ENCODE measurements at places on chromosomes 16 and 17. TPM values are rescaled to one million over a fixed set of nuclear protein-coding genes. Genes with fewer than 3 reads are reported as not detected.

Gene NPIPA7
- total RNA-seq = 2.7 TPM

Gene RHBDF2
- 18.9 TPM for total RNA-seq

Gene REXO5
- total RNA-seq = 2.3 TPM

Gene NTN3
- 0.65 TPM for total RNA-seq

Gene QPRT
- total RNA-seq = 22.0 TPM

Gene ESRP2
- 0.32 TPM for total RNA-seq

Gene TAT
- not detected for total RNA-seq

Gene FAM20A
- total RNA-seq = 9.0 TPM

Gene CACNA1H
- 7.1 TPM for total RNA-seq

Gene OTOP3
- not detected for total RNA-seq

Gene MT1F
- 6.7 TPM for total RNA-seq

Gene TNRC6C
- 21.1 TPM for total RNA-seq

Gene BTBD17
- not detected for total RNA-seq

Gene GRAP
- total RNA-seq = 1.6 TPM

Gene PRAC1
- not detected for total RNA-seq

Gene IL17C
- total RNA-seq = not detected

Gene AANAT
- total RNA-seq = not detected

GRCh38 chr17:72346306-72346705 is 225.5 kb downstream of the SOX9 start:
- DNase-seq = no peak

- no peak for DNase-seq
Measured at GRCh38 chr16:21626659-21627277, 25.6 kb downstream of the IGSF6 start.

- no peak for DNase-seq
Measured at GRCh38 chr17:39747745-39748144, 10.0 kb downstream of the GRB7 start.

DNA sequence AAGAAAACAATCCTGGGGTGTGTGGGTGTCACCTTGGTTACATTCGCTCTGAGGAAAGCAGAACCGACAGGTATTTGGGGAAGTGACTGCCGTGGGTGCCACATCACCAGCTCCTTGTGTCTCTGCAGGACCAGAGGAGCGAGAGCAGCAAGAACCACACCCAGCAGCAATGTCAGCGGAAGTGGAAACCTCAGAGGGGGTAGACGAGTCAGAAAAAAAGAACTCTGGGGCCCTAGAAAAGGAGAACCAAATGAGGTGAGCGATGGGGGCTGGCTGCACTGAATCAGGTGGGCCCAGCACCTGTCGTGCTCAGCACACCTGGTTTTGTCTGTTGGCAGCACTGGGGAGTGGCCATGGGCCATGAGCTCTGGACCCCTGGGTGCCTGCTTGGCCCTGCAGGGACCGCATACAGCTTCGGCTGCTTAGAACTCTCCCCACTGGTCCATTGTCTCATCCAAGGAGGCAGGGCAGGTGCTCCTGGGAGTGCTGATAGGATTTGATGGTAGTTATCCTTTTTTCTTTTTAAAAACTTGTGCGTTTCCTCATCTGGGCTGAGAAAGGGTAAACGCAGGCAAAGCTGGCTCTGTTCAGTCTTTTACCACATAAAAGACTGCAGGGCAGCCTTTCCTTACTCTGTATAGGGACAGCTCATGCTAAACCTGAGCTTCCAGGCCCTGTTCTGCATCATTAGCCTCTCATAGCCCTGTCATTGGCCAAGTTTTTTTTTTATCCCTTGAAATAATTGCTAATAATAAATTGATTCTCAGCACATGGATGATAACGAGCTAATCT is 29.4 kb downstream of the HMOX2 start:
- DNase-seq = no peak

DNA sequence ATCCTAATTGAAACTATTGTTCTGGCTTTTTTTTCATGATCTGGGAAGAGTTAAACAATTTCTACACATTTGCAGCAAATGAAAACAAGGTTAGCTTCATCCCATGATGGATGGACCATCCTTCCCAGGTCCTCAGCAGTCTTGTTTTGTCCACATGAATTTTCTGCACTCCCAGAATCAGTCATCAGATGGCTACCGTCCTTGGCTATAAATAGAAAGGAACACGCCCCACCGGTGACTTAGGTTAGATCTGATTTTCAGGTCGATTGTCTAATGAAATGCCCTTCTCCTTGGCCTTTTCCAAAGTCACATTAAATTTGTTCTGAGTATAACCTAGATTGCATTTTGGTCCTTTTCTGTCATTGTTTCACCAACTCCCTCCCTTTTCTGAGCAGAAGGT is 41.4 kb upstream of the NOL11 start:
- DNase-seq = no peak

DNA sequence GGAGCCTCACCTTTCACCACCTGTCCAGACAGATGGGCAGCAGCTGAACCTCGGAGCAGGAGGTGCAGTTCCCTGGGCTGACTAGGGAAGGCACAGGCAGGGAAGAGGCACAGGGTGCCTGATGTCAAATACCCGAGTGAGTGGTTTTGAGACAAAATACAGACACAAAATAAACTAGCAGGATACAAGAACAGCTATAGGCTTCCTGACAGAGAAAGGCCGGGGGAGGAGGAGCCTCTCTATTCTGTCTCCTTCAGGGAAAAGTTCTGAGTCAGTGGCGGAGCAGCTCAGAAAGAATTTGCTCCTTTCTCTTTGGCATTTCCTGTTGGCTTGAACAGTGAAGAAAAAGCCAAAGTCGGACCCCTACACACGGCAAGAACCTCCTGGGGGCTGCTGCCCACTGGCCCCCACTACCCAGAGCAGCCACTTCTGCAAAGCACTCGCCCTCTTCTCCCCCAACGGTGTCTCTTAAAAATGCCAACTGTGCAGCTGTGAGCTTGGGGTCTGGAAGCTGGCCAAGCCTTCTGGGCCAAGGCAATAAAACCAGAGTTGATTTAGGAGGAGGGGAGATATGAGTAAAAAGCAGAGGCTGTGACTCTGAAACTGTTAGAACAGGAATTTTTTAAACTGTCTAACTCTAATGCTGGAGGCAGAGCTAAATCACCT is 14.4 kb upstream of the FAAP100 start:
- peak; percentile 75 for DNase-seq

- DNase-seq = peak; percentile 53
Measured at GRCh38 chr17:74354123-74354522, 7.5 kb downstream of the BTBD17 start.

- DNase-seq = no peak
Measured at GRCh38 chr17:79748295-79749099, 17.8 kb downstream of the ENPP7 start.

DNA sequence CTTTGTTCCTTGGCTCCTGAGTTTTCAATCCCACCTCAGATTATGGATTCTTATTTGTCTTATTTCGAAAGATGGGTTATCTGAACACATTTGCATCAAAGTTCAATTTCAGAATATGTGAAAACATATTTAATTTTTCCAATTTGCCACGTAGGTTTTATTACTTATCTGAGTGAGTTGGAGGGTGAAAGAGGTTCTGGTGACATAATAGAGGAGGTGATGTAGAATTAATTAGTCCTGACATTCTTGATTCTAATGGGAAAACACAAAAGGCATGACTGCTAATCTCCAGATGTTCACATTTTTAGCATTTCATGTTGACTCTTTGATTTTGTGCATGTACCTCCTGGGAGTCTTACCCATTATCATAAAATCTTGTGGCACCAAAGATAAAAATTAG is 9.1 kb downstream of the TOM1L1 start:
- DNase-seq = no peak

DNA sequence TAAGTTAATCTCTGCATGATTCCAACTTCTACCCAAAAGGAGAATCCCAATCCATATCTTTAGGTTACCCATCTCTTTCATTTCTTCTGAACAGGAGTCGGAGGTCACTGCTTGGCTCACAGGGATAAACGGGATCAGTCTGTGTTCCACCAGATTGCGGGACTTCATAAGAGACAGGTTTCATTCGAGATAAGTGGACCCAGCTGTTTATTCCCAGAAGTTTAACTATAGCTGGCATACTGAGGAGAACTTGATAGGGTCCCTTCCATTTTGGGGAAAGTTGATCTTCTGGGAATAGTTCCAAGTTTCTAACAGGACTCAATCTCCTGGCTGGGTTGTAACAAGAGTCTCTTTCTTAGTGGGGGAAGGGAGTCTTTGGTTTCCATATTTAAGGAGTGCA is 45.4 kb upstream of the ARL4D start:
- no peak for DNase-seq

DNA sequence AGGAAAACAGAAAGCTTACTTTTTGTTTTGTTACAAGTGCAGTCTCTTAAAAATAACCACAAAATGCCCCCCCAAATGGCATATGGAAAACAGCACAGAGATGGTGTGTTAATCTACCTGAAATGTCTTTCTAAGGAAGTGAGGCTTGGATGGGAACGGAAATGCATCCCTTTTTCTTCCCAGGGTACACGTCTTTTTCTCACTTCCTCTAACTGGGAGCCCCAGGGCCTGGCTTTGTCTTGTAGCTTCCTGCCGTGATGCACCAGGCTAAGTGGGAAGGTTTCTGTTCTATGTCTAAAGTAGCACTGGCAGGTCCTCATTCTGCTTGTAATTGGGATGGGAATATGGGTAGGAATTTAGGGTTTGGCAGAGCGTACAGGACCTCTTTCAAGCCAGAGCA is 52.5 kb upstream of the CACNG3 start:
- no peak for DNase-seq

DNA sequence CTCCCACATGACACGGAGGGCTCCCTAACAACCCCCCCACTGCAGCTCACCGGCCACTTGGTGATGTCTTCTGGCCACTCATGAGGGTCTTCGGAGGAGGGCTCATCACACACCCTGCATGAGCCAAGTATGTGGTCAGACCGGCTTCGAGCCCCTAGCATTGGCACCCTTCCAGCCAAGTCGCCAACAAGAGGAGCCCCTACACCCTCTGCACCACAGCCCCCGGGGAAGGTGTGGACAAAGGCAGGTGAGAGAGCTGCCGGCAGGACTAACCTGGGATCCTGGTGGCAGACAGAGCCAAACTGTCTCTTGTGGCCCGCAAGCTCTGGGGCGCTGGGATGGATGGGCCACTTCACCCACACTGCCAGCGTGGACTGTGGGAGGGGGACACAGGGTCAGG is 6.5 kb downstream of the SNRNP25 start:
- peak; percentile 21 for DNase-seq

DNA sequence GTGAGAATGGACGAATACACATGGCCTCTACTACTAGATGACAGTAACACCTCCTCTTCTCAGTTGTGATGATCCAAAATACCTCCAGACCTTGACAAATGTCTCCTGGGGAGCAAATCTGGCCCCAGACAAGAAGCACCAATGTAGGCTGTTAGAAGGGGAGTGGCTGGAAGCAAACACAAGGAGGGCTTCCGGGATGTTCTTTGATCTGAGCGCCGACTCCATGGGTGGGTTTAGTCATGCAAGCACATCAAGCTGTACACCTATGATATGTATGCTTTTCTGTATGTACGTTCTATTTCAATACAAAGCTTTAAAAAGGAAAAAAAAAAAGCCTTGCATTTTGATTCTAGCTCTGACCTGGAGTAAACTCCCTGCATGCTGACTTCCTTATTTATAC is 61.4 kb downstream of the ARHGAP17 start:
- no peak for DNase-seq

DNA sequence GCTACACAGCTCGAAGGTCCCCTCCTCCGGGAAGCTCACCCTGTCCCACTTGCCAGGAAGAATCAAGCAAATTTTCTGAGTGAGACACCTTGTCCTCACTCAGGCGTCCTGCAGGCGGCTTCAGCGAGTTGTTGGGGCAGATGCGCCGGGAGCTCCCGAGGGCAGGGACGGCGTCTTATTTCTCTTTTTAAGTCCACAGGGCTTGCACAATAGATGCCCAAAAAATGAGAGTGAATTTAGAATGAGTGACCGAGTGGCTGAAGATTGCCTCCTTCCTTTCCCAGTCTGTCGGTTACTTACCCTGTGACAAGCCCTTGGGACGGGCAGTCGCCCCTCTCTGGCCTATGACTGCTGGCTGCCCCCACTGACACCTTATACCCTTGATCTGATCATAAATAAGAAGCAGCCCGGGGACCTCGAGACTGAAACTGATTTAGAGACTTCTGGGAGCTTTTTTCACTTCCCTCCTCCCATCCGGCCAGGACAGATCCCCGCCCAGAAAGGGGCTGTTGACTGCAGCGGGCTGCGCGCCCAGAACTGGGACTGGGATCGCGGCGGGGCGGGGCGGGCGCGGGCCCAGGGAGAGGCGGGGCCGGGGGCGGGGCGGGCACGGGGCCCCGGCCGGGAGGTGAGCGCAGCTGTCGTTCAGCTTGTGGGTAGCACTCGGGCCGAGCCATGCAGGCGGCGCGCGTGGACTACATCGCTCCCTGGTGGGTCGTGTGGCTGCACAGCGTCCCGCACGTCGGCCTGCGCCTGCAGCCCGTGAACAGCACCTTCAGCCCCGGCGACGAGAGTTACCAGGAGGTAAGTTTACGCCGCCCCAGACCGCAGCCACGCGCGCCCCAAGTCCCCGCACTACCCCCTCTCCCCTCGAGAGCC is at the start of gene TTYH2:
Gene TTYH2, plus strand, starts transcription at position 659 of the 879 bp plus-strand sequence. Its CDS starts 17 bp downstream, at position 676.
- DNase-seq = peak; percentile 90

- DNase-seq = no peak
Measured at GRCh38 chr17:39062846-39063680, 88.4 kb downstream of the PLXDC1 start.

DNA sequence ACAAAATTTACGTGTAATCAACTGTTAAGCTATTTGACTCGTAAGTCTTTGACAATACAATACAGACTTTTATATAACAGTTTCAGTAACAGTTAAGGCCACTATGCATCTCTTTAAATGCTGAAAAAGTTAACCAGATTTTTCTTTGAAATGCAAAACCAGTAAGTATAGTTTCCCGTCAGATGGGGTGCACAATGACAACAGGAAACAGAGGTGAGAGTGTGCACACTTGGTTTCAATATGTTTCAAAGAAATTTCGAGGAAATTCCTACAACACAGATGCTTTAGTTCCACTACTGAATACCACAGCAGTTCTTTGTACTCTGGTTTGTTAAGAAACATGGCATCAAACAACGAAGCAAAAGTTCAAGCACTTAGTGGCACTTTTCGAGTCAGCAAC is 48.4 kb downstream of the RNF157 start:
- DNase-seq = no peak

- no peak for DNase-seq
Measured at GRCh38 chr17:67517325-67517724, 140.2 kb downstream of the PITPNC1 start.

DNA sequence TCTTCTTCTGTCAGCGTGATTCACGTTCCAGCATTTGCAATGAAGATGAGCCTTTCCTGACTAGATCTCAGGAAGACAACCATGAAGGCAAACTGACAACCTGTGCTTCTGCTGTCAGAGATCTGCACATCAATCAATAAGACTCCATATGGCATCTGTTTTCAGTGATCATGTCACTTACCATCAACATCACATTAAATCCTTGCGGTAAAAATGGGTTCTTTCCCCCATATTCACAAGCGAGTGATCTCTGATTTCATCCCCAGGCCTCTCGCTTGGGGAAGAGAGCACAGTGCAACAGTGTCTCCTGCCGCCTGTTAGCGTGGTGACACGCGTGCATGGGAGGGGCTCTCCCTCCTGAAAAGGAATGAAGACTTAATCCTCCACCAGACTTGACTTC is 11.1 kb downstream of the NACA2 start:
- DNase-seq = no peak

GRCh38 chr17:66468241-66469087 is 166.1 kb downstream of the PRKCA start:
- DNase-seq = peak; percentile 22

- no peak for DNase-seq
Measured at GRCh38 chr16:50334106-50334975, 34.4 kb downstream of the BRD7 start.

GRCh38 chr16:72282362-72282761 is 110.4 kb upstream of the PMFBP1 start:
- DNase-seq = no peak

GRCh38 chr16:50573947-50574744 is 25.9 kb downstream of the NKD1 start:
- peak; percentile 39 for DNase-seq

- peak; percentile 55 for DNase-seq
Measured at GRCh38 chr16:81431554-81432353, 12.9 kb upstream of the CMIP start.
